Activated CD4-positive, alpha-beta T cell treated with anti-CD3 and anti-CD28 coated beads for 4 hours (primary cell): ENCODE measurements at places on chromosomes 6 and 20.

GRCh38 chr20:62469352-62469751 lies 6.4 kb downstream of the GATA5 start:
- no peak for DNase-seq

DNA sequence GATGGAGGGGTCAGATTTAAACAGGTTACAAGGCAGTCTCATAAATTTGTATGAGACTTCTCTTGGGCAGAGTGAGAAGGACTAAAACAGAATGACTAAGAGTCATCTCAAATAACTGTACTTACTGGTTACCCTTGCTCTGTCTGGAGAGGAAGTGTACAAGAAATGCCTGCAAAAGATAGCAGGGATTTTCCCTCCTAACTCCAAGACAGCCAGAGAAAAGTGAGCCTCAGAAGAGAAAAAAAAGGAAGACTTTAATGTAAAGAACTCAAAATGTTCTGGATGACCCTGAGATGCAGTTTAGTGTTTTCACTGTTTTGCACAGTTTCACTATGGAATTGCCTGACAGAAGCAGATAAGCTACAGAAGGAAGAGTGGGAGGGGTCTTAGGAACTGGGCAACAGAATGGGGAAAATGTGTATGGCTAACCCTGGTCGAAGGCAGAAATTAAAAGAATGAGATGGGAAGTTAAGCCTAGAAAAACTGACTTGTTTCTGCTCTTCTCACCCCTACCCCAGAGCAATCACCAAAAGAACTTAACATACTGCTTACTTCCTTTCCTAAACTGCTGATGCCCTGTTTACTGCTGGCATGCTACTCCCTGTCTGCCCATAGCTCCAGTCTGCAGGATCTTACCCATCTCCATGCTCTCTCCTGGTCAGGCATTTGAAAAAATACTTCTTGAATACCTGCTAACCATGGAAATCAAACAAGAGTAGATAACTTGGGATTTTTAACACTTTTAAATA lies 98.1 kb upstream of the MARCKS start:
- no peak for DNase-seq

DNA sequence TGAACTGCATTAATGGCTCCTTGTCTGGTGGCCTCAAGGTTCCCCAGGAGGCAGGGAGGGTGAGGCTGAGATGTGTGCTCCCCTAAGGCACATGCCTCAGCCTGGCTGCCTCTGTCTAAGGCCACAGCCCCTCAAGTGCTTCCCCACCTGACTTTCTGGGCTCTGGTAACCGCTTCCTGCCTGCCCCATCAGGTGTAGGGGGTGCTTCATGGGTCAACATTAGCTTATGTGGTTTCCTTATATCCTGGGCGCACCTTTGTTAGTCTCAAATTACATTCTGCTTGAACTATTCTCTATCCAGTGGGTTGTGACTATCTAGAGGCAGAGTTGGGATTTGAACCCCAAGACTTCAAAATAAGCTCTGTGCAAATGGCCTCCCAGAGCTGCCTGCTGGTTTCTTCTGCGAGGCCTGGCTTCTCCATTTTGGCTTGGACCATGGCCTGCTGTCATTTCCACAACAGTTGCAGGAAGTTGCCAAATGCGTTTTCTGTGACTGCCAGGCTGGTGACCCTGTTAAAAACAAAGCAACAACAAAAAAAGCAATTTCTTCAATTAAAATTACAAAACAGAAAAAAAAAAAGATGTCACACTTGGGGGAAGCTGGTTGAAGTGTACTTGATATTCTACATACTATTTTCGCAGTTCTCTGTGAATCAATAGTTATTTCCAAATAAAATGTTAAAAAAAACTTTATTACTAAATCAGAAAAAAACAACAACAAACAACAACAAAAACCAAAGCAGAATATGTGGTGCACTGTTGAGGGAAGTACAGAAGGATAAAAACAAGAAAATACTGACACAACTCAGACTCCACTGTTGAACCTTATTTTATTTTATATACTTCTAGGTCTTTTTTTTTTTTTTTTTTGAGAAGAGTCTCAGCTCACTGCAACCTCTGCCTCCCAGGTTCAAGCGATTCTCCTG lies 20.0 kb upstream of the ZNFX1 start:
- DNase-seq, result no peak

DNA sequence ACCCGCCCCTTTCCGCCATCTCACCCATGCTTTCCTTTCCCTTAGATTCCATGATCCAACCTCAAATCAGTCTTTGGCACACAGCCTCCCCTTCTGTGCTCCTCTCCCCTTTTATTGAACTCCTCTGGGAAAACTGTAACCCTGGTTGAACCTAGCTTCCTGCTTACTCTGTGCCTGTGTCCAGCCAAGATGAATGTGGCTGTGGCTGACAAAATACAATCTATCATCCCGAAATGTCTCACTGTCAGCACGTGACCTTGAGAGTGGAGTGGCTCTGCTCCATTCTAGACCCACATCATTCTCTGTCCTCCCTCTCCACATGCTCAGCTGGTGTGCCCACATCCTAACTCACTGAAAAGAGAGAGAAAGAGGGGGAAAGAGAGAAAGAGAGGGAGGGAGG lies 11.0 kb downstream of the NCR2 start:
- no peak for DNase-seq

DNA sequence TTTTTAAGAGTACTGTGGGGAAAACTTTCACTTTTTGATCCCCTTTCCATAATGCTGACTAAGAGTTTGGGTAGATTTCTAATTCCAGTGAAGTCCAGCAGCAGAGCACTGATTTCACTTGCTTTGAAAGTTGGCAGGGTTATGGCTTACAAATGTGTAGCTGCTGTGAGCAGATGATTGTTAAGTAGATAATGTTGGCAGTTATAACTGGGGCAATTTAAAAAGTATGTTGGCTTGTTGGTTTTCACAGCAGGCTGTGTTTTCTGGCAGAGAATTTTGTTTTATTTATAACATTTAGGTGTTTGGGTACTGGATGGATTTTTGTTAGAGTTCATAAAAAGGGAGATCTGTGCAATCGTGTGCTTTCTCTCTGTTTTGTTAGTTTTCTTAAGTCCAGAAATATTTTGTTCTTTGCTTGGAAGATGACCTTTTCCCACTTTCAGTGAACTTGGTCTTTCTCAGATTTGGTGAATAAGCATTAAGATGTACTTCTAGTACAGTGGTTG lies 31.4 kb downstream of the AFDN start:
- no peak for DNase-seq

- no peak for DNase-seq
These were observed 201.3 kb downstream of the EYS start for GRCh38 chr6:65505736-65506135.

GRCh38 chr20:62117658-62118057 lies 4.6 kb upstream of the LSM14B start:
- peak; percentile 59 for DNase-seq

DNA sequence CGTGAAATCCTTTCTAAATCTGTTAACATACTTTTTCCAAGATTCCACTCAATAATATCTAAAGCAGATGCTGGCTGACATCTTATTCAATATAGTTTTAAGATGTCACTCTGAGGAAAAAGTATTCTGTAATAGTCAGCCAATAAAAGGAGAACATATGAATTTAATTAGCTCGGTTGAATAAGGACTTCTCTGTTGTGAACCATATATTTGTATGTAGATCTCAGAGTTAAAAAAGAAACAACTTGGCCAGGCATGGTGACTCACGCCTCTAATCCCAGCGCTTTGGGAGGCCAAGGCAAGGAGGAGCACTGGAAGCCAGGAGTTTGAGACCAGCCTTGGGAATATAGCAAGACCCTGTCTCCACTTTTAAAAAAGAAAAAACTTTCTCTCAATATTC lies 7.4 kb upstream of the CD24 start:
- no peak for DNase-seq

DNA sequence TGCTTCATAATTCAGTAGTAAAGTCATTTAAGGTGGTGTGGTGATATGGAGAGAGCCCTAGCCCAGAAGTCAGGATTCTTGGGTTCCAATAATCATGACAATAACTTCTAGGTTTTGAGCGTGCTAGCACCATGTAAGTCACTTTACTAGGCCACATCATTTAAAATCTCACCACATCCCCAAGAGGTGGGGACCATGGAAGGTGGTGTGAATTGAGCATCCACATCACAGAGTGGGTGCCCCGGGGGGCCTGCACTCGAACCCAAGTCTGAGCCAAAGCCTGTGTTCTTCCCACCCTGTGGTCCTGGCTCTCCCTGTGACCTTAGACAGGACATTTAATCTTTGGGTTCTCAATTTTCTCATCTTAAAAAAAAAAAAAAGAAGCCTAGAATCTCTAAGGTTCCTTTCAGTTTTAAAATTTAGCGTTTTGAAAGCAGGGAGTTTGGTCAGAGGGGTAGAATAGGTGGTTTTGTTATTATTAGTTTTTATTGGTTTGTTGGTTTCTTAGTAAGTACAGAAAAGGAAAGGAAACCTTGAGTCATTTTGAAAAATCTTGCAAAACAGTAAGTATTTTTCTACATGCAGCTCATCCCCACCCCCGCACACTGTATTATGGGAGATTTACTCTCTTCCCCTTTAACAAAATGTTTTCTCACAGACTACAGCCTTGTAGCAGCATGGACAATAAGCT lies 26.4 kb downstream of the ARMC2 start:
- DNase-seq, result peak; percentile 54

GRCh38 chr20:4289875-4290274 lies 274.5 kb upstream of the RNF24 start:
- no peak for DNase-seq

DNA sequence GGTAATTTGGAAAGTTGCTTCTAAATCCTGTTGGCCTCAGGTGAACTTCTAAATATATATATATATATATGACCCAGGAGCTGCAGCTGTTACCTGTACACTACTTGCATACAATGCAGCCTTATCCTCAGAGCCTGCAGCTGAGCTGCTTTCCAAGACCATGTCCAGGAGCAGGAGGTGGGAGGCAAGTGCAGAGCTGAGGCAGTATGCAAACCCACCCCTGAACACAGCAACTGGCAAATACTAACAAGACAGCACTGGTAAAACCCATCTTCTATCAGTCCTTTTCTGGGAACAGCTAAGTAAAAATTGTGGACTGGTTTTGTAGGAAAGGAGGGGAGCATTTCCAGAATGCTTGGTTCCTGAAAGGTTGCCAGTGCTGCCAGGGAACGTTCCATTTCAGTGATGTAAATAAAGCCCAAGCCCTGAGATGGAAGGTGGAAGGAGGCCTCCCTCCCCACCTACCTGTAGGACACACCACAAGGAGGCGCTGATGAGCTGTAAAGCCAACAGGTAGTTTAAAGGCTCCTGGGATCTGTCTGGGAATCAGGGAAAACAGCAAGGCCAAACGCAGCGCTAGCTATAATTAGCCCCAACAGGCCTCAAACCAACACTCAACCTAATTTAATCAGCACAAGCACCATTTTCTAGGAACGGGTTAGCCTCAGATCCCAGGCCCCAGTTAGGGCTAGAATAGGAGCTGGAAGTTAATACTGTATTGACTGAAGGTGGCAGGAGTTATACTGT lies 93.8 kb upstream of the MAP7 start:
- peak; percentile 82 for DNase-seq

- no peak for DNase-seq
These were observed 8.2 kb upstream of the ADGRF4 start for GRCh38 chr6:47690214-47690613.

GRCh38 chr20:1741309-1742048 lies 83.9 kb upstream of the SIRPG start:
- DNase-seq, result no peak

DNA sequence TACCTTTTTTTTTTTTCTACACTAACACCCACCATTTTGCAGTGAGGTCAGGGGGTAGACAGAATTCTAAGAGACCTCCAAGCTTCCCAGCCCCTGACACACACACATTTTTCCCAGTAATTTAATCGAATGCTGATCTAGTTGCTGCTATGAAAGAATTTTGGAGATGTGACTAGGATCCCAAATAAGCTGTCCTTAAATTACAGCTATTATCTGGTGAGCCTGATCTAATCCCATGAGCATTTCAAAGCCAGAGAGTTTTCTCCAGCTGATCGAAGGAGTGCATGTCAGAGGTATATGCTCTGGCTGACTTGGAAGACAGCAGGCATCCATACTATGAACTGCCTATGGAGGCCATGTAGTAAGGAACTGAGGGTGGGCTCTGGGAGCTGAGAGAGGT lies 503.8 kb upstream of the MARCKS start:
- DNase-seq, result no peak

GRCh38 chr6:157072128-157072527 lies 251.2 kb downstream of the TMEM242 start:
- DNase-seq, result no peak

DNA sequence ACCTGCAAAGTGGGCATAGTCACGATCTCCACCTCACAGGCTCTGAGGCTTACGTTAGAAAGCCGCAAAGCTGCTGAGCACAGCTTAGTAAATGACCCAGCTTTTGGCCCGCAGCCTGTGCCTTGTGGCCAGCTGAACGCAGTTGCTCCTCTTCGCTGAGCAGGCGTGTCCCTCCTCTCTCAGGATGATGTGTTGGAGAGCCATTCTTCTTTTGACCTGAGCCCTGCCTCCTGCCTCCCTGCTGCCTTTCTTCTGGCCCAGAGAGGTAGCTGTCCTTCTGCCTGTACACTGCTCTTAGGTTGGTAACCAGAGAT lies 47.6 kb upstream of the MYL9 start:
- no peak for DNase-seq

GRCh38 chr20:36336954-36337704 lies 31.0 kb downstream of the DLGAP4 start:
- no peak for DNase-seq

DNA sequence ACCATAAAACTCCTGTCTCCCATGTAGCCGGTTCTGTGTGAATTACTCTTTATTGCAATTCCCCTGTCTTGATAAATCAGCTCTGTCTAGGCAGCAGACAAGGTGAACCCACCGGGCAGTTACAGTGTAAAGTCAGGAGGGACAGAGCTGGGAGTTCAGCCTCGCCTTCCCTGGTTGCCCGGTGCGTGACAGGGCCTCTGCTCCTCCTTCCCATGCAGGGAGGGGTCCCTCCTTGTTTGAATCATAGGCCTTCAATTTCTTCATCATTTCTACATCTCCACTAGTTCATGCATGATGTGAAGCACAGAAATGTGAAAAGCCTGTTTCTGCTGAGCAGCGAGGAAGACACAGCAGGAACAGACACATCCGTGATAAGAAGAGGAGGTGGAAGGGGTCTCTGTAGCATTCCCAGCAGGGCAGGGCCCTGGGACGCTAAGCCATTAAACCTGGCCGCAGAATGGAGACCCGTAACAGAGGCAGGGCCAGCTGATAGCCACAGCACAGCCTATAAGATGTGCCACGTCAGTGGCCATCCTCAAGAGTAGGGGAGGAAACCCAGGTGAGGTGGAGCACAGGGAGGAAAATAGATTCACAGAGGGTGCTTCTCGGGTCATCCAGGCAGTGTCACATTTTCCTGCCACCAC lies 106.7 kb upstream of the CST7 start:
- no peak for DNase-seq

GRCh38 chr6:28212510-28213212 lies 12.4 kb upstream of the ZSCAN9 start:
- no peak for DNase-seq

- DNase-seq, result no peak
These were observed 60.1 kb upstream of the OGFRL1 start for GRCh38 chr6:71228461-71229041.

- no peak for DNase-seq
These were observed 6.3 kb upstream of the FOXA2 start for GRCh38 chr20:22590662-22591061.

- peak; percentile 8 for DNase-seq
These were observed 129.4 kb upstream of the RIN2 start for GRCh38 chr20:19628570-19629134.
